ENCODE measurements at places on chromosomes 6 and 20.

GRCh38 chr6:112249489-112249888 lies 4.9 kb downstream of the LAMA4 start:
- DNase-seq, result no peak

- peak; percentile 22 for DNase-seq
Measured at GRCh38 chr6:424741-425417, 33.3 kb downstream of the IRF4 start.

DNA sequence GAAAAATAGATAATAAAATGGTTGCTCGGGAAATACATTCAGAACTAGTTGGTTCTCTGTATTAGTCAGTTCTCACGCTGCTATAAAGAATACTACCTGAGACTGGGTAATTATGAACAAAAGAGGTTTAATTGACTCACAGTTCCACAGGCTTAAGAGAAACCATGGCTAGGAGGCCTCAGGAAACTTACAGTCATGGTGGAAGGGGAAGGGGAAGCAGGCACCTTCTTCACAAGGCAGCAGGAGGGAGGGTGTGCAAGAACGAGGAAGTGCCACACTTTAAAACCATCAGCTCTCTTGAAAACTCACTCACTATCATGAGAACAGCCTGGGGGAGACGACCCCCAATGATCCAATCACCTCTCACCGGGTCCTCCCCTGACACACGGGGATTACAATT lies 24.2 kb upstream of the SNX9 start:
- DNase-seq, result no peak

- no peak for DNase-seq
Measured at GRCh38 chr6:39776581-39776980, 15.6 kb upstream of the DAAM2 start.

- no peak for DNase-seq
Measured at GRCh38 chr6:123788319-123788718, 15.3 kb upstream of the NKAIN2 start.

DNA sequence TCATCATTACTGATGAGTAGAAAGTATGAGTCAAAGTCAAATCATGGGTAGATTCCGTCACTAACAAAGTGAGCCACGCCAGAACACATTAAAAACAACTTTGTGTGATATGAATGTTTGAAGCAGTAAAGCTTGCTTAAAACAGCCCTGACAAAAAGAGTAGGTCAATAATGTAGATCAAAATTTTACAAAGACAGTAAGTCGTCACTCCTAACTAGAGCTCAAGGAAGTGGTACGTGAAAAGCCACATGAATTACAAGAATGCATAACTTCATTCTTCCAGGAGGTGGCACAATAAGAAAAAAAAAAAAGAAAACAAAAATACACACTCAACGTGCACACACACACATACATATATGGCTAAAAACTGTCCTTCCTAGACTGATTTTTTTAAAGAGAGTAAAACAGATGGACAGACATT lies 69.9 kb downstream of the HACE1 start:
- no peak for DNase-seq

DNA sequence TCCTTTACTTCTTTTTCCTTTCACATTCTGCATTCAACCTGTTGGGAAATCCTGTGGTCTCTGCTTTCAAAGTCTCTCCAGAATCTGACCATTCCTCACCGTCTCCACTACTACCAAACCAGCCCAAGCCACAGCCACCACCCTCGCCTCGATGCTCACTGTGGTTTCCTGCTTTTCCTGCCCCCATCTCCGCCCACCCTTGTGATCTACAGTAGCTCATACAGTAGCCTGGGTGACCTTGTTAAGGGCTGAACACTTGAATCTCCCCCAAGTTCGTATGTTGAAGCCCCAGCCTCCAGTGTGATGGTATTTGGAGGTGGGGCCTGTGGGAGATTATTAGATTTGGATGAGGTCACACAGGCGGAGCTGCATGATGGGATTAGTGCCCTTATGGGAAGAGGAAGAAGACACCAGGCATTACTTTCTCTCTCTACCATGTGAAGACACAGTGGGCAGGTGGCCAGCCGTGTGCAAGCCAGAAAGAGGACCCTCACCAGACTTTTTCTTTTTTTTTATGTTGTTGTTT lies 189.0 kb upstream of the UST start:
- peak; percentile 34 for DNase-seq

- DNase-seq, result no peak
Measured at GRCh38 chr20:8438748-8439147, 306.7 kb downstream of the PLCB1 start.

- DNase-seq, result no peak
Measured at GRCh38 chr20:41574802-41575389, 43.3 kb downstream of the CHD6 start.

GRCh38 chr20:17500271-17500670 lies 30.9 kb downstream of the BFSP1 start:
- DNase-seq, result no peak

DNA sequence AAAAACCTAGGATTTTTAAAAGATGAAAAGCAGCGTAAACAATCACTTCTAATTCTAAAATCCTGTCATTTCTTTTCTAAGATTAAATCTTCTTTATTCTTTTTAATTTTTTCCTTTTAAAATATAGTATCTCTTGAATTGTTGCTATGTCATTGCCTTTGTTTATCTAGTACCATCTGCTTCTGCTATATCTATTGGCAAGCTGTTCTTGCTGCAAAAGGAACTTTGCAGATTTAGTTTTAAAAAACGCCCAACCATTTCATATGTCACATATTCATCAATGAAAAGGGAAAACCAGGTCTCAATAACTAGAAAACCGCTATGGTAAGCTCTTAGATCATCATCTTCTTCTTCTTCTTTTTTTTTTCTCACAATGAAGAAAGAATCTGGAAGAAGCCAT lies 11.5 kb upstream of the EEF1A1 start:
- DNase-seq, result no peak

- DNase-seq, result no peak
Measured at GRCh38 chr6:135527116-135527959, 29.8 kb upstream of the AHI1 start.

GRCh38 chr20:3111507-3111906 lies 27.0 kb upstream of the AVP start:
- DNase-seq, result no peak

- DNase-seq, result no peak
Measured at GRCh38 chr6:168103050-168103830, 24.2 kb upstream of the FRMD1 start.

- no peak for DNase-seq
Measured at GRCh38 chr6:6746333-6746969, 157.9 kb downstream of the LY86 start.

DNA sequence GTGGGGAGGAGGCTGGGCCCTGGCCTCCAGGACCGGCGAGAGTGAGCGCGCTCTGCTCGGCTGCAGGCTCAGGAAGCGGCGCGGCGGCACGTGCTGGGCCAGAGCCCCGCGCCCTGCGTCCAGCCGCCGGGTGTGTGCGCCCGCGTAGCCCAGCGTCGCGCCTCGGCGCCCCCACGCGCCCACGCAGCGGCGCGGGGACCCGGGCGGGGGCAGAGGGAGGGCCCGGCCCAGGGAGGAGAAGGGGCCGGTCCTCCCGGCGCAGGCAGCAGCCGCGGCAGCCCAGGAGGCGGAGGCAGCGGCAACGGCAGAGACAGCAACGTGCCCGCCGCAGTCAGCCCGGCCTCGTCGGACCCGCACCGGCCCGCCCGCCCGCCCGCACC lies at the start of gene EYA2:
Gene EYA2, plus strand, starts transcription at position 265 of the 380 bp plus-strand sequence. CDS start 95,168 bp downstream, outside the sequence.
- DNase-seq, result no peak

- DNase-seq, result no peak
Measured at GRCh38 chr6:52498538-52499017, 78.3 kb downstream of the TRAM2 start.

DNA sequence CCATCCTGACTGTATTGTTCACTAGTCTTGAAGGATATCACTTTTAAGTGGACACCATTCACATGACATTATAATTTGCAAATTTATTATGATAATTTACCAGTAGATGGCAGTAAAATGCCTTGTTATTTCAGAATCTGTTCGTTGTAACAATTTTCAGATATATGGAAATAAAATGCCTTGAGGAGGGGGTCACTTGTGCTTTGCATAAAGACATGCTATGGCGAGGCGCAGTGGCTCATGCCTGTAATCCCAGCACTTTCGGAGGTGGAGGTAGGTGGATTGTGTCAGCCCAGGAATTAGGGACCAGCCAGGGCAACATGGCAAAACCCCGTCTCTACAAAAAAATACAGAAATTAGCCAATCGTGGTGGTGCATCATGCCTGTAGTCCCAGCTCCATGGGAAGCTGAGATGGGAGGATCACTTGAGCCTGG lies 9.0 kb upstream of the NCOA6 start:
- no peak for DNase-seq

GRCh38 chr20:434661-435419 lies 26.7 kb downstream of the RBCK1 start:
- no peak for DNase-seq

DNA sequence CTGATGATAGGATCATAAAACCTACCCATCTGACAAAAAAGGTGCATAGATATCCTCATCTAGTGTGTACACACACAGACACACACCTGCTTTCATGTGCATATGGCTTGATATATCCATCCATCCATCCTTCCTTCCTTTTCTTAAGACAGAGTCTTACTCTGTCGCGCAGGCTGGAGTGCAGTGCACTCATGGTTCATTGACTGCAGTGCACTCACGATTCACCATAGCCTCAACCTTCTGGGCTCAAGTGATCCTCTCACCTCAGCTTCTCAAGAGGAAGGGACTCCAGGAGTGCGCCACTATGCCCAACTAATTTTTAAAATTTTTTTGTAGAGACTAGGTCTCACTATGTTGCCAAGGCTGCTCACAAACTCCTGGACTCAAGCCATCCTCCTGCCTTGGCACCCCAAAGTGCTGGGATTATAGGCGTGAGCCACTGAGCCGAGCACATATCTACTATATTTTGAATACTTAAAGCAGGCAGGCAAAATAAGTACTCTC lies 27.1 kb downstream of the ADNP start:
- DNase-seq, result no peak

DNA sequence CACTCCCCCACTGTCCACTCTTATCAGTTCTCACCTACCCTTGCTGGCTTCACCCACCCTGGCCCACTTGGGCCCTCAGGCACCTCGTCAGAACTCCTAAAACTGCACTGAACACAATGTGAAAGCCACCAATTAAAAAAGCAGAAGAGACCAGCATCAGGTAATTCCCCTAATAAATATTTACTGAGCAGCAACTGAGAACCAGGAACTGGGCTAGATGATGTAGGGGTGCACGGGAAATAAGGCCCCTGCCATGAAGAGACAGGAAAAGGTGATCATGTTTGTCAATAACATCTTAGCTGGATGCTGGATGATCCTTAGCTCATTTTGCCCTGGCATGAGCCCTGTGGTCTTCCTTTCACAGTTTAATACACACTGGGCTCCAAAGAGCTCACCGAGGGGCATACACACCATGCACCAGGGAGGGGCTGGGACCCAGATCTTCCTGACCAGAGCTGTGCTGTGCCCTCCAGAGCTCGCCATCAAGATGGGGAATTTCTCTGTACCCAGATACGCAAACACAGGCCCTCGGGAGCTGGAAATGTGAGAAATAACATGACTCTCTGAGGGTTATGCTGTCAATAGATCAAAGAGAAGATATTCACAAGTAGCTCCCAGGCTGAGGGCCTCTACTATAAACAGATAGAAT lies 113.6 kb upstream of the SLC22A16 start:
- DNase-seq, result no peak

DNA sequence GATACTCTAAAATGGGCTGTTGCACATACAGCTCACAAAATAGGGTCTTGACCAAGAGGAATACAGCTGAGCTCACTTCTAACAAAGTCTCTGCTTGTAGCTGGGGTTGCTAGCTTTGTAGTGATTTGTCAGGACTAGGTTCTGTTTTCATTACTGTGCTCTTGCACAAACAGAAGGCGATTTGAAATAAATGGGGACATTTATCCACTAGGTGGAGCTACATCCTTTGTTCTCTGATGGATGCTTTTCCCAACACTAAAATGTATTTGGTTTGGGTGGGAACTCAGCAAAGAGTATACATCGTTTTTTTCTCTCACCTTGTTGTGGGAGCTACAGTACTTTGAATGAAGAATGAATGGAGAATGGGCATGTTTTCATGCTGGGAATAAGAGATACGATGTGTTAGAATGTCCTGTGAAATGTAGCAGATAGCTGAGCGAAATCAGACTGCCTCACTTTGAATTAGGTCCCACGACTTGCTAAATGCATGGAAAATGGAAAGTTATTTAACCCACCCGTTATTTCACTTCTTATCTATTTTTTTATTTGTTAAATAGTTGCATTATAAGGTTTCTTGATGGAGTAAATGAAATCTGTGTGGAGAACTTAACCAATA lies 494.7 kb upstream of the MAP3K7 start:
- no peak for DNase-seq

DNA sequence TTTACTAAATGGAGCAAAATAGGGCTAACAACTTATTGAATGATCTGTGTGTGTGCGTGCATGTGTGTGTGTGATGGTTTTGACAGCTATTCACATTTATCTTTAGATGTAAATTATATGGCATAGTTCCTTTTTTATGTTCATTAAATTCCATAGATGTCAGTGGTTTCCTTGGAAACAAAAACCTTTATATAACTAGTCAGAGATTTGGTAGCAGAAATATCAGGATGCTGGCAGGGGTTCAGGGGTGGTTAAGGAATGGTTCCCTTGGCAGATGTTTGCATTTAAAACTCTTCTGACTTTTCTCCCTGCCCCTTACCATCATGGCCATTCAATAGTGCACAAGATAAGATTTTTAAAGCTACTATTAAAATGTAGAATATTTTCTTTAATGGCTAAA lies 256.6 kb downstream of the PLCB1 start:
- DNase-seq, result no peak

Data from stimulated activated CD8-positive, alpha-beta memory T cell treated with anti-CD3 and anti-CD28 coated beads, Interleukin-4, amount 100 ng/mL, for 48 hours (primary cell).